ENCODE measurements at places on chromosomes 3 and 15.

DNA sequence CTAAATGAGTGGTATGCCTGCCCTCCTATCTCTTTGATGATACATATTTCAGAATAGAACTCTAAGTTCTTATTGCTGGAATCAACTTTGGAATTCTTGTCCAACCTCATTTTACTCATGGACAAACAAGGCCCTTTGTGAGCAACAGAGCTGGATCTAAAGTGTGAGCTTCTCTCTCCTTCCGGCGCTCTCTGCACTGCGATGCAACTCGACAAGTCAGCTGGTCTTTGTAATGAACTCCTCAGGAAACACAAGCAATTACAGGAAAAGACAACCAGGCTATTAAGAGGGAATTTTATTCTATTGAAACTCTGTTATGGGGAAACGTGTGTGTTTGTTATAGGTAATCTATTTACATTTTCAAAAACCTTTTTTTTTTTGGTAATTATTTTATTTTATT is 20.3 kb upstream of the NRROS start:
- no peak for DNase-seq

DNA sequence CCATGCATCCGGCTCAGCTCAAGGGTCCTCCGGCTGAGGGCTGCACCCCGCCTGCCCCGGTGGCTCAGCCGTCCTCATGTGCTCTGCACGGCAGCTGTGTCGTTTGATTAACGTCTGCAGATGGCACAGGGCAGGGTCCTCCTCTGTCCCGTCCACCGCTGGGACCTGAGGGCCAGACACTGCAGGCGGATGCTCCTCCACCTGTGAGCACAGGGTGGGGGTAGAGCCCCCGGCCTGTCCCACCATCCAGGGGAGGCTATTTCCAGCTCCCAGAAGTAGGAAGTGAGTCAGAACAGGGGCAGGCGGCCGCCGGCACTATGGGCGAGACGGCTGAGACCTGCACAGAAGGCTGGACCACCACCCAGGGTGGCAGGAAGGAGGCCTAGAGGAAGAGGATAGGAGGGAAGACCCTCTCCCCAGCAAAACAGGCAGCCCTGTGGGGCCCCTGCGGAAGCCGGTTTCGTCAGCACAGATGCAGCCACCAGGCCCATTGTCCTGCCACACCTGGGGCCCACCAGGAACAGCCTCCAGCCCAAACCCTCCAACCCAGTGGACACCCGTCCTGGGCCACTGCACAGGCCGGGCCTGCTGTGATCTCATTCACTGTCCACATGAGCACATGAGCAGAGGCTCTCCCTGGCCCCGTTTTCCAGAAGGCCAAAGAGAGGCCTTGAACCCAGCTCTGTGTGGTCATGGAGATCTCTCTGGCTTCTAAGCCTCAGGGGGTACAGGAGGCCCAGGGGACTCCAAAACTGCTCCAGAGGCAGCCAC is 12.6 kb upstream of the PLXND1 start:
- no peak for DNase-seq

- DNase-seq, result no peak
These were observed at the start of gene MYZAP for GRCh38 chr15:57591822-57592367. Gene MYZAP, plus strand, starts transcription at chr15:57591904. Its CDS starts 131 bp downstream, at chr15:57592035.

DNA sequence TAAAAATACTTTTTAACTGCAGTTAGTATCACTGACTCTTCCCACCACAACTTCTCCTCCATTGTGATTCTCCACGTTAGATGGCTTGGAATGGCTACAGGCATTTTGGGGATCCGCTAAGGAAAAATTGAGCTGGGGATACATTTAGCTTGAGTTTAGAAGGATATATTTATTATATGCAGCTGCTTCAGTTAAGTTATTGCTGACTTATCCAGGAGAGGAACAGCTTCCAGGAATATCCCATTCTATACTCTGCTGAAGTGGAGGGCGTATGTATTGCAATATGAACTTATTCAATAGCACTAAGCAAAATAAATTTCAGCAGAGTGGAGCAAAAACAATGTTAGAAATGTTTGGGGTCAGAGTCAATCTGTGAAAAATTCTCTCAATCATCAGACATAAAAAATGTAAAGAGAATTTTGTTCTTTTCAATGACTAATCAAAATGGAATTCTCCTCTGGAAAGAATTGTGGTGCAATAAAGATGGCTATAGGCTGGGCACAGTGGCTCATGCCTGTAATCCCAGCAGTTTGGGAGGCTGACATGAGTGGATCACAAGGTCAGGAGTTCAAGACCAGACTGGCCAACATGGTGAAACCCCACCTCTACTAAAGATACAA is 84.7 kb downstream of the NCEH1 start:
- peak; percentile 76 for DNase-seq

- DNase-seq, result peak; percentile 9
These were observed 775 bp downstream of the C3orf33 start for GRCh38 chr3:155805204-155805801.

DNA sequence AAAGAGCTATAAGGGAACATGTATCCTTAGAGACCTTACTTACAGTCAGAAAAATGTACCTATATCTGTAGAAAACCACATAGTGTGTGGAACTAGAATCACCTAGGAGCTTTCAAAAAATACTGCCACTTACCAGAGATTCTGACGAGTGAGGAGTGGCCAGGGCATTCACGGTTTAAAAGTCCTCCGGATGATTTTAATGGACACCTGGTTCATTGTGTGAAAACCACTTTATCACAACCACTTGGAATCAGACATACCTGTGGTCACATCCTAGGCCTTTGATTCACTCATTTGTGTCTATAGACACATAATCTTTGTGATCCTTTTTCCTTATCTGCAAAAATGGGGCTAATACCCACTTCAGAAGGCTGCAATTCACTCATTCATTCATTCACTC is 159.8 kb downstream of the MBNL1 start:
- DNase-seq, result no peak

- DNase-seq, result peak; percentile 57
These were observed 34.0 kb upstream of the HRH1 start for GRCh38 chr3:11120091-11120805.

GRCh38 chr15:76711351-76711827 is 193.8 kb downstream of the SCAPER start:
- DNase-seq, result no peak

- peak; percentile 76 for DNase-seq
These were observed 26.8 kb upstream of the SEMA4B start for GRCh38 chr15:90174140-90174875.

- DNase-seq, result no peak
These were observed 6.0 kb downstream of the ADCY5 start for GRCh38 chr3:123442908-123443307.

GRCh38 chr3:94232921-94233320 is 170.1 kb downstream of the NSUN3 start:
- DNase-seq, result no peak

DNA sequence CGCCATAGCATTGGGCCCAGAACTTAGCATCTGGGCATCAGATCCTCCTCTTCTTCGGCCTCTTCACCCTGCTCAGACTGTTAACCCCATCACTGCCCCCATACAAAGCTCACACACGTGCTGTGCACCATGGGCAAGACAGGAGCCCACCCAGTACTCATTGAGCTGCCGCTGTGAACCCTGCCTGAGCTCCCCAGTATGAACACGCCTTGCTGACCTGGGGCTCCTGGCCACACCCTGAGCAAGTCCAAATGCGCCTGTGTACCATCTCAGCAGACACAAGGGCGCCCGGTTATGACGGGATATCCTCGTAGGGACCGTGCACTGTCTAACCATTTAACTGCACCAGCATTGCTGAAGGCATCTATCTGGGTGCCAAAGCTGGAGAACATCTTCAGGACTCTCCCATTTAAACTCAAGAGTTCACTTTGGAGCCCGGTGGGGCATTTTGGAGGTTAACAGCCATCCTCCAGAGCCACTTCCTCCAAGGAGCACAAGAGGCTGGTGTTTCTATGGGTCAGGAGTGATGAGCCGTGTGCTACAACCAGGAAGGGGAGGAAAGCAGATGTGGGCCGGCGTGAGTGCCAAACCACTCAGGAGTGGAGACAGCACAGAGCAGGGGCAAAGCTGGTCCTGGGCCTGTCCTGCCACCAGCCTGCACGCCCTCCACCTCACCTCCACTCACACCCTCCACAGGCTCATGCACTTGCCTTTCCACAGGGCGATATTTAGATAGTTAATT is 12.1 kb downstream of the PRR23E start:
- no peak for DNase-seq

- DNase-seq, result no peak
These were observed 293.0 kb upstream of the SOX14 start for GRCh38 chr3:137471130-137471529.

GRCh38 chr3:143483214-143483613 is 363.6 kb downstream of the CHST2 start:
- DNase-seq, result no peak

- DNase-seq, result peak; percentile 85
These were observed 141.8 kb upstream of the ICE2 start for GRCh38 chr15:60620708-60621107.

DNA sequence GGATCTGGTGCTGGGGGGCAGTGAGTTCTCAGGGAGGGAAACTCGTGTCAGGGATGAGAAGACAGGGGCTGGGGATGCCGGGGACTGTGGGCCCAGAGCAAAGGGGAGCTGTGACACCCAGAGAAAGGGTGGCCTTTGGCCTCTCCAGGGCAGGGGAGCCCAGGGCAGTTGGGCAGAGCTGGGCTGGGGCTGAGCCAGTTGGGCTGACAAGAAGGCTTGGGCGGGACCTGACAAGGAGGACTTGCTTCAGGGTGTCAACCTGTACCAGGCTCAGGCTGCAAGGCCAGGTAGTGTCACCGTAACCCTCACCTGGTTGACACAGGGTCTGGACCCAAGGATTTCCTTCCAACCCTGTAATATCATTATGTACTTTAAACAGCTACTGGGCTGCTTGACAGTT is 13.2 kb upstream of the ANPEP start:
- no peak for DNase-seq

GRCh38 chr15:67824976-67825880 is at the start of gene SKOR1:
Gene SKOR1, plus strand, starts transcription at chr15:67825509. Its CDS starts 94 bp downstream, at chr15:67825603.
- DNase-seq, result peak; percentile 37

GRCh38 chr3:155325263-155325835 is 31.9 kb upstream of the STRIT1 start:
- DNase-seq, result no peak

GRCh38 chr15:84835661-84836337 is 18.6 kb downstream of the ALPK3 start:
- no peak for DNase-seq

DNA sequence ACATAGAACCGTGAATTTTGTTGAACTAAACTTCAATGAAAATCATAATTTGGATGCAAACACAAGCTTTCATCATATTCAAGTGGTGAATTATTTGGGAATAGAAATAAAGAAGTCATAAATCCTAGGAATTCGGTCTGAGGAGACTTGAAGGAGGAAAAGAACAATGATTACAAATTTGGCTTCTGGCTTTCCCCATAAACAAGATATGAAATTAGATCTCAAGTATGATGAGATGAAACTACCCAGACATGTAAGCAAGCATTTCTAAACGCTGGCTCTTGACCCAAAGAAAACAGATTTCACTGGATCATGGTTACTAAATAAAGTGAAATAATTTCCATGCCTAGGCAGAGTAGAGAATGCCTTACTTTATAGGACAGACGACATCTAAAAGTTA is 146.9 kb upstream of the LRTM1 start:
- peak; percentile 13 for DNase-seq

- no peak for DNase-seq
These were observed 54.5 kb downstream of the IQSEC1 start for GRCh38 chr3:13018561-13019242.

- DNase-seq, result no peak
These were observed 400.2 kb downstream of the MCTP2 start for GRCh38 chr15:94631608-94632007.

DNA sequence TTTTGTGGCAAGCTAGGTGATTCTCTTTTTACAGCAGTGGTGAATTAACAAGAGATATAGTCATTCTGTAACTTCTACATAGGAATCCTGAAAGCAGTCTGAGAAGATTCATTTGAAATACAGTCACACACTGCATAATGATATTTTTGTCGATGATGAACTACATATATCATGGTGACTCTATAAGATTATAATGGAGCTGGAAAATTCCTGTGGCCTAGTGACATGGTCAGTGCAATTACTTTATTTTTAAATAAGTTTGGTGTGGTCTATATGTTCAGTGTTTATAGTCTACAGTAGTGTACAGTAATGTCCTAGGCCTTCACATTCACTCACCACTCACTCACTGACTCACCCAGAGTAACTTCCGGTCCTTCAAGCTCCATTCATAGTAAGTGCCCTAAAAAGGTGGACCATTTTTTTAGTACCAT is 511.4 kb upstream of the MCTP2 start:
- peak; percentile 6 for DNase-seq

GRCh38 chr15:48628832-48629231 is 16.7 kb downstream of the FBN1 start:
- DNase-seq, result peak; percentile 62
